ENCODE measurements at places on chromosomes 3 and 15.

- no peak for DNase-seq
Measured at GRCh38 chr3:22366781-22367180, 615.8 kb upstream of the ZNF385D start.

DNA sequence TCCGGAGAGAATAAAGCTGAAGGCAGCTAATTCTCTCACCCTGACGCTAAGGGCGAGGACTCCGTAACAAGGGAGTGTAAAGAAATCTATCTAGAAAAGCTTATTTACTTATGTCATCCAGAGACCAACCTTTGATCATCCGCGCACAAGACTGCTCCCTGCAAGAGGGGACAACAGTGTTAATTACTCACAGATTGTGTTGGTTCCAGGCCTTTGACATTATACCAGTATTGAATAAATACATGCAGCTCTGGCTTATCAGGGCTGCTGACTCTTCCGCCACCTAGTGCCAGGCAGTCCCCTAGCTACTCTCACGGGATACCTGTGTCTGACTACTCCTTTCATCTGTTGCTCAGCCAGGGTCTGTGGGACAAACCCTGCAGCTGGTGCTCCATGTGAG, 211.7 kb downstream of the DTWD1 start:
- DNase-seq = no peak

- no peak for DNase-seq
Measured at GRCh38 chr3:5520237-5520636, 332.7 kb downstream of the EDEM1 start.

GRCh38 chr3:43629741-43630140, 7.9 kb upstream of the ANO10 start:
- no peak for DNase-seq

DNA sequence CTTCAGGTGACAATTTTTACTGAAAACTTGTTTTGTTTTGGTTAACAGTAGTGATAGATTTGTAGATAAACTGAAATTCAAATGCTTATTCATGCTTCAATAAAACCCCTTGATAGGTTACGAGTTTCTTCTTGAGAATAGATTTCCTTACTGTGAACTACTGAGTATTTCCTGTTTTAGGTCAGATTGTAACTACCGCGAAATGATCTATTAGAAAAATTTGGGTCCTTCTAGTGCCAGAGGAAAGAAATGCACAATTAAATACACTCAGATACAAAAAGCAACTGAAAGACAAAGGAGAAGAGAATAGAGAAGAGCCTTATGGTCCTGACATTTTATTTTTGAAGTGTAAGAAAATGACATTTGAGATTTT, 251.7 kb upstream of the TBL1XR1 start:
- DNase-seq = no peak

DNA sequence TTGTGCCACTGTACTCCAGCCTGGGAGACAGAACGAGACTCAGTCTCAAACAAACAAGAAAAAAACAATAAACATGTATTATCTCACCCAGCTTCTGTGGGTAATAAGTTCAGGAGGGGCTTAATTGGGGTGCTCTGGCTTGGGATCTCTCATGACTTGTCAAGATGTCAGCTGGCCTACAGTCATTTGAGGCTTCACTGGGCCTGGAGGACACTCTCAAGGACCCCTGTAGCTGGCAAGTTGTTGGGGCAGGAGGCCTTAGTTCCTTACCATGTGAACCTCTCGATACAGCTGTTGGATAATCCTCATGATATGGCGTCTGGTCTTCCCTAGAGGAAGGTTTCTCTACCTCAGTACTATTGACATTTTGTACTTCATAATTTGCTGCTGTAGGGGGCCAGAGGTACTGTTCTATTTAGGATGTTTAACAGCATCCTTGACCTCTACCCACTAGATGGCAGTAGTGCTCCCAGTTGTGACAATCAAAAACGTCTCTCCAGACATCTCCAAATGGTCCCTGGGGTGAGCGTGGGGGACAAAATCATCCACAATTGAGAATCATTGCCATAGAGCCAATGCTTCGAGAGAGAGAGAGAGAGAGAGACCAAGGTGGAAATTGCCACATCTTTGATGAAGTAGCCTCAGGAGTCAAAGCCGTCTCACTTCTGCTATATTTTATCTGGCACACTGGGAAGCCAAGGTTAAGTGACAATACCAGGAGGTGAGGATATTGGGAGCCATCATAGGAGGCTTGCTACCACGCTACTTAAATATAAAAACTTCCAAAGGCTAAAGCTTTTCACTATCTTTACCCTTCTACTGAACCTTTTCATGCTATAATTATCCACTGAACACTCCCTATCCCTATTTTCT, 23.9 kb upstream of the SLTM start:
- DNase-seq = no peak

GRCh38 chr3:128933213-128933921, 53.9 kb downstream of the ACAD9 start:
- DNase-seq = no peak

DNA sequence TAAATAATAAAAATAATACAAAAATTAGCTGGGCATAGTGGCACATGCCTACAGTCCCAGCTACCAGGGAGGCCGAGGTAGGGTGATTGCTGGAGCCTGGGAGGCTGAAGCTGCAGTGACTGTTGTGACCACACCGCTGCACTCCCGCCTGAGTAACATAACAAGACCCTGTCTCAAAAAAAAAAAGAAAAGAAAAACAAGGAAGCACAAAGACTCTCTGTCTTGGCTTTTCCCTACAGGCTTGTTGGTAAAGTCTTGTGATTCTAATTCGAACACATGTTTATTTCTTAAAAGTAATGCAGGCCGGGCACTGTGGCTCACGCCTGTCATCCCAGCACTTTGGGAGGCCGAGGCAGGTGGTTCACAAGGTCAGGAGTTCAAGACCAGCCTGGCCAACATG, 60.1 kb downstream of the CAPN3 start:
- no peak for DNase-seq

GRCh38 chr15:78929536-78930264, 15.1 kb downstream of the CTSH start:
- no peak for DNase-seq

DNA sequence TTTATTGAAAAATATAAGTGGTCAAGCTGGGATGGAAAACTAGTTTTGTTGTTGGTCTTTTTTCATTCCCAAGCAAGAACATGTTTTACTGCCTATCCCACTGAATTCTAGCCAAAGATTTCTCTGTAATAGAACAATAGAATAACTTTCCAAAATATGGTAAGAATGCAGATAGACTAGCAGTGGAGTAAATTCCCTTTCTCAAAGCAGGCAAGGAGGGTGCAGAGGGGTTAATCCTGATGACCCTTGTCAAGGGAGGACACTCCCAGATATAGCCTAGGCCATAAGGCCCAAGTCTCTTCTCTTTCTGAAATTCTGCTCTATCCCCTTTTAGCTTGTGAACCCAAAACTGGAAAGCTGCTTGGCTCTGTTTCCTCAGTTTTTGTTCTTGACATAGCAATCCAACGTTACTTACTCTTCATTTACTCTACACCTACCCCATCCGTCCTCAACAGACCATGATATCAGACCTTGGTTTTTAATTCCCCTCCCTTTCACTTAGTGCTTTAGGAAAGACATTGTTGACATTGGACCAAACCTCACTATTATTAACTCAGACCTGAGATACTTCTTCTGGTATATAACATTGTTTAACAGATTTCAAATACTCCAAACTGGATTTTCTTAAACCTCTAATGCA, 453.6 kb upstream of the THBS1 start:
- DNase-seq = no peak

DNA sequence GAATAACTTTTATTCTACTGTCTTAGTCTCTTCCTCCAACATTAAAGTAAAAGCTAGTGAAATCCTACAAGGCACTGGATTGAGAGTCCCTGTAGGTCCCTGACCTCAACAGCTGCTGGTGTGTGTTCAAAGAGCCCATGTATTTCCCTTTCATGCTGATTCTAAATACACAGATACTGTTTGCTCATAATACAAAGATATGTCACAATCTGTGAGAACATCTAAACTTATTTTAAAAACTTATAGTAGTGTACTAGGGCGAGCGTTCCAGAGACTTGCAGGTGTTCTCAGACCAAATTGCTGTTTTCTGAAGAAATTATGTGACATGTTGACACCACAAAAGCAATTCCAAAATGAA, 145.9 kb upstream of the LIPC start:
- DNase-seq = no peak
